ENCODE measurements at places on chromosomes 1 and 21.
A peak's percentile ranks its signal among the peaks of the same experiment; 100 is the strongest.

DNA sequence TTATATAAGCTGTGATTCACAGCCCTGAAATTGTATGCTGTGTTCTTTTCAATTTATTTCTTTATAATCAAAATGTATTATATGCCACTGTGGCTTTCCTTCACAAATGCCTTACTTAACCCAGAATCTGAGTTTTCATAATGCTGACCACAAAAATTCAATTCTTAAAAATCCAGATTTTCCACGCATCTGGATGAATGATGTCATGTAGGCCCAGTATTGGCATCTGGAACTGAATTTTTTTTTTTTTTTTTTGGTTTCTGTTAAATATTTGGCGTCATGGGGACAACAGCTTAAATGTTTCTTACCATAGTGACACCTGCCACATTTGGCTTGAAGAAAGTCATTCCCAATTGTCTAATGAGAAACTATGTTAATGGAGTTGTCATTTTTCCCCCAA is 296.8 kb downstream of the TM2D1 start:
- no peak for DNase-seq

DNA sequence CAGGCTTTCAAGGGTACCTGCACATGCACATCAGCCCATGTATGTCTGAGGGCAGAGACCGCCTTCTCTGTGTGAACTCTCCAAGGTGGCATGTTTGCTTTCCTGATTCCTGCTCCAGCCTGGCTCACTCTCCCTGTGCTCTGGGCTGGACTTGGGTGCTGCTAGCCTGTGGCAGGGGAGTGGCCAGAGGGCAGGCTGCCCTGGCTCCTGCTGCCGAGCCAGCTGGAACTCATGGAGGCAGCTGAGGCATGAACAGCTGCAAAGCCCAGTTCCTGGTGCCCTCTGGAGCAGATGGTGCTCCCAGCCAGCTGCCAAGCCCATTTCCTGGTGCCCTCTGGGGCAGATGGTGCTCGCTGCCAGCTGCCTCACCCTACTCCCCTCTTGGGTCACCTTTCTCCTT is 7.6 kb downstream of the UBL4B start:
- DNase-seq, result no peak

DNA sequence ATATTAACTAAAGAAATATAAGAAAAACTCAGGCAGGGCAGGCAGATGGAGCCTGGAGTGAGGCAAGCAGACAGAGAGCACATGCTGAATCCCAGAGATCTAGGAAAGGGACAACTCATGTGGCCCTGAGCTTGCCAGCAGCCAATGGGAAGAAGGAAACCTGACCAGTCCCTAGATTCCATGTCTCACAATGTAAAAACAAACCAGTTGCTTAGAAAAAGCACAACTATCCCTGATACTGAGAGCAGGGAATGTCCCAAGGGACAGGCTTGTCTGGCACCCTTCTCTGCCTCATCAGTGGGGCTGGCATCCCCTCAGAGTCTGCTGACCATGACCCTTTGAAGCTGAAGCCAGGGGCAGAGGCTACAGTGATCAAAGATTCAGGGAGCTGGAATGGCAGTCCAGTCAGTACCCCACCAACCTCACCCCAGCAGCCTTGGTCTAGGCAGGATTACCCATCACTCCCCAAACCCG is 27.8 kb downstream of the HSPG2 start:
- DNase-seq, result no peak

DNA sequence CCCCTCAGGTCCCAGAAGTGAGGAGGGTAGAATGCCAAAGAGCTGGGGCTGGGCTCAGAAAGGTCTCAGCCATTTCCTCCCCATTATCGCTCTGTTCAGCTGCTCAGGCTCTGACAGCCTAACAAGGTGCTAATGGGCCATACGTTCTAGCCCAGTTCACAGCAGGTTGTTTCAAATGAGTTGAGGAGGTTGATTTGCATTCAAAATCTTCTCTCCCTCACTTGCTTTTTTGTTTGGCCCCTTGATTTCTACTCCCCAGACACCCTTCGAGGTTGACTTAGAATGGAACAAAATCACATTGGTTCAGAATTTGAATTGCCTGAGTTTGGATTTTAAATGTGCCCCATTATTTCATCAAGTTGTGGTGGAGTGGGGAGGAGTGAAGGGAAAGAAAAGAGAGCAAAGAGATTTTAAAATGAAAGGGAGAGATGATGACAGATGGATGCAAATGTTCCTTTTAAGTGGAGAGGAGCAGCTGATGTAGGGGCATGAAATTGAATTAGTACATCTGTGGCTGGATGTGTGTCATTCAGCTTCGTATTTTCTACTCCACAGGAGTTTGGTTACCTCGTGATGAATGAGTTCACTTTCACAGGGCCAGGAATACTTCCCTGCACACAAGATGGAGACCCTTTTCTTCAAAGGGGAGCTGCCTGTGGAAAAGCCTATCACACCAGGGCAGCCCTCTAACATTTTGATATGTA is 425.8 kb upstream of the CAMK1G start:
- no peak for DNase-seq

DNA sequence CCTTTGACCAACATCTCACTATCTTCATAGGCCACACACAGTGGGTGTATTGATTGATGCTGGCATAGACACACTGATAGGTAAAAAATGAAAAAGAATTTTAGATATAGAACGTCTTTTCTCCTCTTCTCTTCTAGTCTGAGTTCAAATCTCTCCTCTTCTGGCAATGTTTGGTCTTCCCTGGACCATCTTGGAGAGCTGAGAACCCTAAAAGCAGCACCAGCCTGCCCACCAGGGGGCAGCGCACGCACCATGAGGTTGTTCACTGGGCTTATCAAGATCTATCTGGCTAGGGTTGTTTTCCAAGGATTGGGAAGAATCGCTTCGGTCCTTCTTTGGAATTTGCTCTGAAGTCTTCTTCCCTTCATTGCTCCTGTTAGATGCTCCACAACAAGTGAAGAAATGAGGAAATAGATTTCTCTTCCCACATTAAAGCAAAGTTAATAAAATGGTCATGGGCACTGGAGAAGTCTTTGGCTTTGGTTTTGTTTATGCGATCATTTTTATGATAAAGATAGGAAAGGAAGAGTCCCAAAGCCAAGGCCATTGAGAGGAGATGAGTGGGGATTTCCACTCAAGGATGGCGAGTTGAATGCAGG is 104.0 kb upstream of the OLIG2 start:
- peak; percentile 37 for DNase-seq

- DNase-seq, result no peak
Measured at GRCh38 chr1:21449906-21450305, 10.0 kb downstream of the NBPF3 start.

GRCh38 chr1:218211241-218211640 is 73.9 kb upstream of the RRP15 start:
- no peak for DNase-seq

GRCh38 chr1:80993154-80993980 is 807.4 kb upstream of the ADGRL2 start:
- no peak for DNase-seq

- DNase-seq, result no peak
Measured at GRCh38 chr1:158793604-158794003, 12.6 kb upstream of the OR6N2 start.

GRCh38 chr1:55706397-55706796 is 491.2 kb upstream of the USP24 start:
- no peak for DNase-seq

DNA sequence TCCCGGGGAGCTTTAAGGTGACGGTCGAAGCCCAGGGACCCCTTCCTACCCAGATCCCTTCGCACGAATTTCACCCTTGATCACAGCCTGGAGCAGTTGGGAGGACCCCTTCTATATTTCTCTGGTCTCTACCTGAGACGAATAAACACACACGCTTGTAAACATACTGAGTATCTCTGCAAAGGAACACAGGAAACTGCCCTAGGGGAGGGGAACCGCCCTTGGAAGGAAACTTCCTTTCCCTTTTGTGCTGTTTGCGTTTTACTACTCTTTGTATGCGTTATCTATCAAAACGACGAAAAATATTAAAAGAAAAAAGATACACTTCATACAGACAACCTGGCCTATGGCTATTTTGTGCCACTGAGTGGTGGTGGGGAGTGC is 750 bp downstream of the NECAP2 start:
- no peak for DNase-seq

GRCh38 chr1:67294836-67295617 is 12.6 kb upstream of the IL12RB2 start:
- no peak for DNase-seq

DNA sequence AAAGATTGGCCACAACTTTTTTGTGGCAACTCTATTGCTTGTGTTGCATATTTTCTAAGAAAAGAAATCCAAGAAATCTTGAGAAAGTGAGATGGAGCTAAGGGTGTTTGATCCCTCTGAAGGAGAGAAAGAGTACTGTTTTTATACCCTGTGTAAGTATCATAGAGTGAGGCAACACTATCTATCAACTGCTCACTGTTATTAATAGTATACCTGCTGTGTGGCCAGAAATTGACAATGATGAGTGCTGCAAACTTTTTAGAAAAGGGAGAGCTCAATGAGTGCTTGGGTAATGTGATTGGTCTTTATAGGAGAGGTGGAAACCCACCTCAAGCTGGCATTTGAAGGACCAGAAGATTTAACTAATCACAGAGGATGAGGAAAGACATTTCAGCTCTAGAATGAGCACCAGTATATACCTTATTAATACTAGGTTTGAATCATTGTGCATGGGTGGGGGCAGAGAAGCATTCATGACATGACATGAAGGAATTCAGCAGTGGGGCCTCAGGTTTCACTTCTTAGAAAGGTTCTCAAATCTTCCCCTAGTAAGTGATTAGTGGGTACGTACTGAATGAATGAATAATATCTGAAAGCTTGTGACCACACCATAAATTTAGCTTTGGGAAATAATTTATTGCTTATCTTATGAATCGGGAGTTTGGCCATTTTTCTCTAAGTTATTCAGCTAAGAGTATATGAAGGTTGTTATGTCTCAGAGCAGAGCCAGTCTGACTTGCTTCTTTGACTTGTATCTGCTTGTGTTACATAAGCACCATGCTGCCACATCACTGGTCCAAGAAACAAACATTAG is 169.2 kb upstream of the SGIP1 start:
- no peak for DNase-seq

DNA sequence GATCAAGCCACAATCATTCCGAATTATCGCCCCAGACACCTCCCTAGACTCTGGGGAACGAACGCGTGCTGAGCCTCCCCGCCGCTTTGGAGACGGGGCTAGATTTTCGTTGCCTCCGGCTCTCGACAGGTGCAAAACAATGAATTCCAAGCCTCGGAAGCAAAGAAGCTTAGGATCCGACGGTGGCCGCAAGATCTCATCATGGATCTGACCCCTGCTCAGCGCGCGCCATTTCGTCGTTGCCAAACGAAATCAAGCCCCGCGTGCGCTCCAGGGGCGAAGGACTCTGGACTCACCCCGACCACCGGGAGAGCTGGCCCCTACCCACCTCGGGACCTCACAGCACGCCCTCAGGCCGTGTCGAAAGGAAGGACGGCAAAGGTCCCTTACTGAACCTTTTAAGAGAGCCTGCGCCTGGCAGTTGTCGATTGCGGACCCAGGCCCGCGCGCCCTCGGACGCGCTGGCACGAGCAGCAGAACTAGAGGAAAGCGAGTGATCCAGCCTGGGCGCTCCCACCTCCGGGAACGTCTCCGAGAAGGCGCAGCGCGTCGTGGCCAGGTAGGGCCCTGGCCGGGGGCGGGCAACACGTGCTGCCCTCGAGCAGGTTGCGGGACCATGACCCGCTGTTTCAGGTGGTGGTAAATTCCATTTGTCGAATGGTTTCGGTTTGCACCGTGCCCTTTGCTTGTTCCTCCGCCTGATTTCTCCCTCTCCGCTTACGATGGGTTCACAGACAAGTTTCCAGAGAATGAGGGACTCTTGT is 1.6 kb upstream of the RUNX3 start:
- no peak for DNase-seq

GRCh38 chr1:215825056-215825455 is 258.0 kb downstream of the KCTD3 start:
- DNase-seq, result no peak

- no peak for DNase-seq
Measured at GRCh38 chr1:9419369-9420041, 119.8 kb upstream of the SLC25A33 start.

GRCh38 chr1:109265016-109265415 is 15.7 kb downstream of the CELSR2 start:
- DNase-seq, result no peak

GRCh38 chr1:20884513-20884912 is 97.4 kb upstream of the HP1BP3 start:
- no peak for DNase-seq

Measured in activated T-cell treated with anti-CD3 and anti-CD28 coated beads for 1 hour (primary cell).